Kidney epithelial cell (primary cell): ENCODE measurements at places on chromosomes 11 and 22.

DNA sequence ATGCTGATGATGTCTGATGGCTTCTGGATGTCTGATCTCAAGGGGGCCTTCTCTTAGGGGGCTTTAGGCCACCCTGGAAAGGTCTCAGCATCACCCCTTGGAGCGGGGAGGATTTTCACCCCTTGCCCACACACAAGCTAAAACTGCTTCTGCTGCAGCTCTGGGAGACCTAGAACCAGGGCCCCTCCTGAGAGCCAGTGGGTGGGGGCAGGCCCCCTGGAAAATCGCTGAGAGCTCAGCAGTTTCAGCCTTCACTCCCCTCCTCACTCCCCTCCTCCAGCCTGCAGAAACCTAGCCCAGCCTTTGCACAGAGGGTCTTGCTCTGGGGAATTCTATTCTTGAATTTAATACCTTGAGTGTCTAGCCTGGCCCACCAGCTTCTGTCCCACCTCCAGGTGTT lies 17.2 kb downstream of the CD6 start:
- DNase-seq: no peak

DNA sequence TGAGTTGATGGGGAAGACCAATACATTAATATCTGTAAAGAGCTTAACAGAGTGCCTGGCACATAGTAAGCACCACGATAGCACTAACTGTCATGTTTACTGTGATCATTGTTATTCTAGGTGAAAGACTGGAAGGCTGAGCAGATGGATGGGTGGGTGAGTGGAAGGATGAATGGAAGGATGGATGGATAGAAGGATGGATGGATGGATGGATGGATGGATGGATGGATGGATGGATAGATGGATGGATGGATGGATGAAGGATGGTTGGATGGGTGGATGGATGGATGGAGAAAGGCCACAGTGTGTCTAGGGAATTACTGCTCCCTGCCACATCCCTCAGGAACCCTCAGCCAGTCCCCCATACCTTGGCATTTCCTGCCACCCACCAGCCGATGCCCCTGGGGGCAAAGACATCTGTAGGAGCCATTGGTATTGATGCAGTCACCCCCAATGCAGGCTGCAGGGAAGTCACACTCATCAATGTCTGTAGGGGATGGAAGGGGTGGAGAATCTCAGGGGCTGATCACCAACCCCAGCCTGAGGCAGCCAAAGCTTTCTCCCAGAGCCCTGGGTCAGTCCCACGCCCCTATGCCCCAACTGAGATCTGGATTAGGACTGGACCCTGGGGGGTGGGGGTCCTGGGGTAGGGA lies 15.3 kb downstream of the LTBP3 start:
- DNase-seq: no peak

DNA sequence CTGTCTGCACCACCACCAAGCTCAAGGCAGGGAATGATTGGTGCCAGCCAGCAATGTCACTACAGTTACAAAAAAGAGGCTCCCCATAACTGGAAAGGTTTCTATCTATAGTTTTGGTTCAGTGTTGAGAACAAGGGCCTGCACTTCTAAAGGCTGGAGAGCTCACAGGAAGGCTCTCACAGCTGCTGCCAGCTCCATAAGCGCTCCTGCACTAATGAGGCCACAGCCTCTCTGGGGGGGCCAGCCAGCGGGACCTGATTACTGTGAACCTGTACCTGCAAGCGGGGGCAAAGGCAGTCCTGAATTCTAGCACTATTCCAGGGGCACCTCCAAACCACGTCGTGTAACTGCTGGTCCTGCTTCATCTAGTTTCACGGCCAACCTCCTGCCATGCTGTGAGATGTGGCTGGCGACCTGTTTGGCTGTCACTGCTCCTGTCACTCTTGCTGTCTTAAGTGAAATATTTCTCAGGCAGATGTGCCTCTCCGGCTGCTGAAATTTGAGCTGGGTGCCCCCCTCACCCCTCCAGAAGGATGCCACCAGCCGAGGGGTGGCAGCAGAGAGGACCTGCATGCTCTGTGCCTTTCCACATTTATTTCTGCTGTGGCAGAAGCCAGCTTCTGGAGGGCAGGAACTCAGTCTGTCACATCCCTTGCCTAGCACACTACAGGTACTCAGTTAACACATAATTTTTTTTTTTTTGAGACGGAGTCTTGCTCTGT lies 53.3 kb upstream of the ARFGAP3 start:
- DNase-seq: no peak

- no peak for DNase-seq
Observed at GRCh38 chr11:69834251-69834650, 15.0 kb upstream of the FGF3 start.

GRCh38 chr11:65774525-65775306 lies 6.1 kb downstream of the AP5B1 start:
- no peak for DNase-seq

DNA sequence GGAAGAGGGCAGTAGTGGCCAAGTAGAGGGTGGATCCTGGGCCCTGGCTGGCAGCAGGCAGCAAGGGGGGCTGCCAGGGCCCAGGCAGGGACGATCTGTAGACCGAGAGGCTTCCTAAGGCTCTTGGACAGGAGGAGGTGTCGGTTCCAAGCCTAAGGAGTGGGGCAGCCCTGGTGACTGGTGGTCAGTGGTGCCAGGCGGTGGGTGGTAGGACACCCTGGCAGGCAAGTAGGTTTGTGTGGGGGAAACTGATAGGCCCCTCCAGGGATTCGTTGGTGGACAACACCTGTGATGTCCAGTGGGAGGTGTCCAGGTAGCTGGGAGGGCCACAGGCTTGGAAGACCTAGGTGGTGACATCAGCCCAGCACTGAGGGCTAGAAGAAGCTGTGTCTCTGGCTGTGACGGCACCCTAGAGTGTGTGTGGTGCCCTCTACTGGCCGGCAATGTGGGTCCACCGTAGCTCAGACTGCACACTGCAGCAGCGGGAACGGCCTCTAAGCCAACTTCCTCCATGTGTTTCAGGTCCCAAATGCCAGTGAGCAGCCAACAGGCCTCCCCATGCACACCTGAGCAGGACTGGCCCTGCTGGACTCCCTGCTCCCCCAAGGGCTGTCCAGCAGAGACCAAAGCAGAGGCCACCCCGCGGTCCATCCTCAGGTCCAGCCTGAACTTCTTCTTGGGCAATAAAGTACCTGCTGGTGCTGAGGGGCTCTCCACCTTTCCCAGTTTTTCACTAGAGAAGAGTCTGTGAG lies 9.4 kb upstream of the SAMM50 start:
- no peak for DNase-seq

DNA sequence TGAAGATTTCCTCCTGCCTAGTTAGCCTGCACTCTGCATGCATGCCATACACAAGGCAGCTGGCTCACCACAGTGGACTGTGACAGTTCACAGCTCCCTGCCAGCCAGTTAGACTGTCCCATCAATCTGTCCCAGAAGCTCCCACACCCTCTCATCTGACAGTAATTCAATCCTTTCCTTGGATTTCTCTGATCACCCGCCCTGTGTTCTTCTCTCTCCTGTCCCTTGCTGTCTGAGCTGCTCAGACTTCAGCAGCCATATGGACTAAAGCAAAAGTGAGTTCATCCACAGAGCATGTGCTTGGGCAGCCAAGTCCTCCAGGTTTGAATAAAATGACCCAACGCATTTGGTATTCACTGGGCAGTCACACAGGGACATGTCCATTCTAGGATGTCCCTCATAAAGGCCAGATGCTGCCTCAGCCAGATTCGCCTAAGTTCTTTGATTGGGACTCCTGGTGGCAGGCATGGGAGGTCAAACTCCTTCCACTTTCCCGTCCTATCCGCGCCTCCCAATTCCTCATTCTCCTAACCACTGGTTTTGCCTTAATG lies 54.5 kb upstream of the ZBTB44 start:
- no peak for DNase-seq

GRCh38 chr11:831118-831864 lies 1.5 kb upstream of the CD151 start:
- no peak for DNase-seq

DNA sequence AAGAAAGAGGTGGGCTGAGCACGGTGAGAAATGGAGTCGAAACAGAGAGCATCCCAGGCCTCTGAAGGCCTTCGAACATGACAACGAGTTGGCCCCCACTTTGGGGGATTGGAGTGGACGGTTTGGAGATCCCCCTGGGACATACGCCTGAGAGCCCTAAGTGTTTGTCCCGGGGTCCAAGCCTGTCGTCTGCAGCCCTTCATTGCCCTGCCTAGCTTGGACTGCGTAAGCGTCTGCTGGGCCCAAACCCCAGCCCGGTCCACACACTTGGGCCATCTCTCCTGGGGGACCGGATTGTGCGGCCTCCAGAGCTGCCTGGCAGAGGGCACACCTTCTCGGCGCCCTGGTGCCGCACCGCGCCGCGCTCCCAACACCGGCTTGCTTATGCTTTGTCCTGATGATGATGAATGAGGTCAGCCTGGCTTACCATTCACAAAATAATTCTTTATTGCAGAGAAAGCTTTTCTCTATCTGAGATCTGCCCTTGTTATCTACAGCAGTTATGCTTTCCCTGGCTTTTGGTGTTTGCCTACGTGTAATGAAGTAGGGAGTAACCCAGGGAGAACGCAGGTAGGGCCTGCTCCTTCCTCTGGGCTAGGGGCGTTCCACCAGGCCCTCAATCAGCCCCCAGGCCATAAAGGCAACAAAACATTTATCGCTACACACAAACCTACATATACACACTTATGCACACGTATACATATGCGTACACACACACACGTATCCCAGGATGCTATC lies 85.9 kb upstream of the PPARA start:
- no peak for DNase-seq

GRCh38 chr11:5968394-5968793 lies at the start of gene OR56A5:
OR56A5 (minus strand) TSS chr11:5968494; CDS start chr11:5968494, 0 bp downstream.
- no peak for DNase-seq

DNA sequence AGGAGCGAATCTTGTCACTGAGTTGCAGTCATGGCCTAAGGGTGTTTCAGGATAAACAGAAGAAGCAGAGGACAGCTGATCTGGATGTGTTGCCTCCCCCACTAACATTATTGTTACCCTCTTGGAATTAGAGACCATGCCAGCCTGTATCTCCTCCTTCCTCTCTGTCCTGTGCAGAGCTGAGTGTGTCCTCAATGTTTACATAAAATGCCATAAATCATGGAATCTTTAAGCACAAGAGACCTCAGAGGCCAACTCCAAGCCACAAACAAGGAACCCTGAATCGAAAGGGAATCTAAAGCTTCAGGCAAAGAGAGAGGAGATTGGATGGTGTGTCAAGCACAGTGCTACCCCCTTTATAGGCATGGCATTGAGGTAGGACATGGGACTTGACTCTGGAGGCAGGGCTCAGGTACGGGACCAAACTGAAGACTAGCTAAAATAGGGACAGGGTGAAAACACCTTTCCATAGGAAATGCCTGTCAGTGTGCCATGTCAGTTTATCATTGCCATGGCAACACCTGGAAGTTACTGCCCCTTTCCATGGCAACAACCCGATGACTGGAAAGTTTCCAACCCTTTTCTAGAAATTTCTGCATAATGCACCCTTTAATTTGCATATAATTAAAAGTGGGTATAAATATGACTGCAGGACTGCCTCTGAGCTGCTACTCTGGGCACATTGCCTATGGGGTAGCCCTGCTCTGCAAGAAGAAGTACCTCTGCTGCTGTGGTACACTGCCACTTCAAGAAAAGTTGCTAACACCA lies 489.7 kb downstream of the MIAT start:
- no peak for DNase-seq
